ENCODE measurements at places on chromosomes 4 and X.

DNA sequence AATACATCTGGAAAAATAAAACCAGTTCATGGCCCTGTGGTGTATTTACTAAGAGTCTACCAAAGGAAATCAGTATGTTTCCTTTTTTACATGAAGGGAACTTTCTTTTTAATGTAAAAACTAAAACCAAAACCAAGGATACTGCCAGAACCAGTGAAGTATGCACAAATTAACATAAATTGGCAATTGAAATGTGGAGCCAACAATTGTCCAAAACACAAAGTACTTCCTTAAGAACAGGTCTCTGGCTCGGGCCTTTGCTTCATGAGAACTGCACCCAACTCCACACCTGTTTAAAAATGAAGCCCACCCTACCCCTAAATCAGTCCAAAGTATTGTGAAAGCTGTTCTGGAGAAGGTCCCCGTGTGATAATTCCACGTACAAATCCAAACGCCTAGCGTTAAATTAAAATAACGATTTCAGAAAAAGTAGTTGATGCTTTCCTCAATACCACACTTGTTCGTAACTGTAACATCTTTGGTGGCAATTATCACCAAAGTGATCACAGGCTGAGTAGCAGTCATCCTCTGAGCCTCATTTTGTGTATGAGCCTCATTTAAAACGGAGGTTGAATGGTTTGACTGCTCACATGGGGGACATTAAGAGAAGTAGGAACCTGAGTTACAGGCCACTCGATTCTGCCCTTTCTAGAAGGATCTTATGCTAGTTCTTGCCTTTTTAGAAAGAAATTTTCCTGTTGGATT is 93.0 kb downstream of the GEMIN8 start:
- DNase-seq = no peak

GRCh38 chrX:63755892-63756291 is 29.1 kb downstream of the ARHGEF9 start:
- no peak for DNase-seq

GRCh38 chrX:12234534-12235329 is 96.5 kb downstream of the FRMPD4 start:
- no peak for DNase-seq

DNA sequence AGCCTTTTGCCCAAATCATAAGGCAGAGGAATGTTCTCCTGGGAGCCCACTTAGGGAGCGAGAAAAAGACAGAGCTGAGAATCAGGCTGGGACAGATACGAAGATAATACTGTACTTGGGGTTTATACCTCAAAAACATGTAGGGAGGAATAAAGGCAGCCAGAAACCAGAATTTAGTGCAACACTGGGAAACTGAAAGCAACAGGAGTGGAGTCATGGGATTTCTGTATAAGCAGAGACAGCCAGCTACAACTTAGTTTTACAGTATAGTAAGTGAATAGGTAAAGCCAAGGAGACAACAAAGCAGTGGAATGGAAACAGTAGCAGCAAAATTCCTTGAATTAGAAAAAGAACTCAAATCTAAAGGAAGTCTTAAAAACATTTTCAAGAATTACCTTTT is 413.2 kb downstream of the FAT4 start:
- no peak for DNase-seq

DNA sequence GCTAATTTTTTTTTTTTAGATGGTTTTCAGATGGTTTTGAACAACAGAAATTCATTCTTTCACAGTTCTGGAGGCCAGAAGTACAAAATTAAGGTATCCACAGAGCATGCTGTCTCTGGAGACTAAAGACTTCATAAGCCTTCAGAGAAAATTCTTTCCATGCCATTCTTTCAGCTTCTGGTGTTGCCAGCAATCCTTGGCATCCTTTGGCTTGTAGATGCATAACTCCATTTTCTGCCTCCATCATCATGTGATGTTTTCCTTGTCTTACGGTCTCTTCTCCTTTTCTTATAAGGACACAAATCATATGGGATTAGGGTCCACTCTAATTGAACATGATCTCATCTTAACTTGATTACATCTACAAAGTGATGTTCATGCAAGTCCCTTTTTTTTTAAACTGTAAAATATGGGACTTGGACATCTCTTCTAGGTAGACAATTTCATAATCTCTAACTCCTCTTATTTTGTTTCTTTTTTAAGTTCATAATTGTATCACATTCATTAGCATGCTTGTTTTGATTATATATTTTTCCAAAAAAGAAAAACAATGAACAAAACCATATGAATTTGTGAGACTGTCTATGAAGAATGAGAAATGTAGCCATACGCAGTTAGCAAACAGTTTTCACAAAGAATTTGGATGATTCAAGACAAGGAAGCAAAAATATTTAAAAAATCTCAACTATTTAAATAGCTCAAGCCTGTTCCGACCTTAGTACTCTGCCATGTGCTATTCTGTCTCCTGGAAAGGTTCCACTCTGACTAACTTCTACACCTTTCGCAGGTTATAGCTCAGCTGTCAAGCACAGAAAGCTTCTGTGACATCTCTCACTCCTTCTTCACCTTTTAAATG is 53.1 kb upstream of the GIMD1 start:
- peak; percentile 36 for DNase-seq

- DNase-seq = no peak
Observed at GRCh38 chrX:63526863-63527262, 175.7 kb upstream of the SPIN4 start.

DNA sequence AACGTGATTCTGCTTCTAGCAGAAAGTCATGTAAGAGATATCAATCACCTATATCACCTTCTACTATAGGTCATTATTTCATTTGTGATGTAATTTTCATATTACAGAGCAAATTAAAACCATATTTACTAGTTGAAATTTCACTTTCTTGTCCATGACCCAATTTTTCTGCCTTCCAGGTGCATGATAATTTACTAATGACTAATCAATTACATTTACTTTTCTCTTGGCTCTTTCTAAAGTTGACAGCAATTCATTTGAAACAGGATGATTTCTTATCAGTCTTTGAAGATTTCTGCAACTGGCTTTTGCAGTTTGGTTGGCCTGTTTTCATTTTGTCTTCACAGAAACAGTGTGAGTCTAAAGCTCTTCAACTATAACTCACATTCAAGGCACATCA is 81.4 kb downstream of the ZAR1 start:
- no peak for DNase-seq

DNA sequence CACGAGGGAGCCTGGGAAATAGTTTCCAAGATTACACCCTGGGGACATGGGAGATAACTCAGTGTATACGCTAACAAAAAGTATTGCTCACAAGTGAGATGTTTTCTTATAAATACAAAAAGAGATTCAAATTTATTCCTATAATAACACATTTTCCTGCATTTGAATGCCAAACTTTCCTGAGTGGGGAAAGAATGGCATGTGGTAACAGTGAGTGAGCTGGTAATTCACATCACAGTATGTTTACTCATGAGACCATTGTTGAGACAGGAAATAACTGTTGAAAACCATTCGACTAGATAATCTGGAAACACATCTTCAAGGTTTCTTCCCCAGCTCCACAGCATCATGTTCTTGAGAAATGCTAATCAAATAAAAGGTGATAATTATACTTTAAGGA is 109.1 kb downstream of the TASL start:
- peak; percentile 13 for DNase-seq

- no peak for DNase-seq
Observed at GRCh38 chr4:3402491-3403347, 39.0 kb upstream of the HGFAC start.

GRCh38 chrX:69027181-69028005 is 137.9 kb downstream of the PJA1 start:
- peak; percentile 88 for DNase-seq

- DNase-seq = no peak
Observed at GRCh38 chrX:112839856-112840255, 775 bp downstream of the AMOT start.

- DNase-seq = no peak
Observed at GRCh38 chr4:73762409-73762808, 22.0 kb downstream of the CXCL8 start.

DNA sequence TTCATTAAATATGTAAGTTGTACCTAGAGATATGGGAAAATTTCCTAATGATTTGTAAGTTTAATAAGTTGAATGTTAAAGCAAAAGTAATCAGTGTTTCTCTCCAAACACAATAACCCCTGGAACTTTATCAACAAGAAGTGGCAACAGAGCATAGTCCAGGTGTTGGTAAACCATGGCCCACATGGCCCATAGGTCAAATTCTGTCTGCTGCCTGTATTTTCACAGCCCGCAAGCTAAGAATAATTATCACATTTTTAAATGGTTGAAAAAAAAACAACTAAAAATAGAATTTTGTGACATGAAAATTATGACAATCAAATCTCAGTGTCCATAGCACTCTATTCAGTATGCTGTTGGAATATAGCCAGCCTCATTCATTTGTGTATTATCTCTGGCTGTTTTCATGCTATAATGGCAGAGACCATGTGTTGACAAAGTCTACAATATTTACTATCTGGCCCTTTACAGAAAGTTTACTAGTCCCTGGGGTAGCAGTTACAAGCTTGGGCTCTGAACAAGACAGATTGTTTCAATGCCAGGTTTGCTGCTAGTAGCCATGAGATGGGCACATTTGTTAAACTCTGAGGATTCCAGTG is 395.8 kb downstream of the GASK1B start:
- no peak for DNase-seq

GRCh38 chrX:78517124-78517523 is 142.0 kb downstream of the RTL3 start:
- peak; percentile 30 for DNase-seq

DNA sequence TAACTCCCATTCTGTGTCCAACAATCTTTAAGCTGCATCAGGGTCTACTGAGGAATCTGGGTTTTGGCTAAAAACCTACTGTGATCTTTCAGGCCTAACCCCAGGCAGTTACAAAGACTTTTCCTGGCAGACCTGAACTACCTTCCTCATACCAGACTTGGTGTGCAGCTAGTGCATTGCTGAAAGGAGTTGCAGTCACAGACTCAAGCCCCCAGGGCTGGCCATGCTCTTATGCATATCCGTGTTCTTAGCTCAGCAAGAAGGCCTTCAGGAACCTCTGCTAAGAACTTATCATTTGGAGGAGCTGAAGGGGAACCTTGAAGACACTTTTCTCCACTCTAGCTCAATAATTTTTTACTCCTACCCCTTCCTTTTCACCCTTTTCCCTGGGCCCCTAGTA is 147.5 kb downstream of the INPP4B start:
- DNase-seq = no peak

- DNase-seq = no peak
Observed at GRCh38 chrX:154310616-154311536, 15.3 kb downstream of the TKTL1 start.

- no peak for DNase-seq
Observed at GRCh38 chr4:10134141-10134540, 17.5 kb upstream of the WDR1 start.

DNA sequence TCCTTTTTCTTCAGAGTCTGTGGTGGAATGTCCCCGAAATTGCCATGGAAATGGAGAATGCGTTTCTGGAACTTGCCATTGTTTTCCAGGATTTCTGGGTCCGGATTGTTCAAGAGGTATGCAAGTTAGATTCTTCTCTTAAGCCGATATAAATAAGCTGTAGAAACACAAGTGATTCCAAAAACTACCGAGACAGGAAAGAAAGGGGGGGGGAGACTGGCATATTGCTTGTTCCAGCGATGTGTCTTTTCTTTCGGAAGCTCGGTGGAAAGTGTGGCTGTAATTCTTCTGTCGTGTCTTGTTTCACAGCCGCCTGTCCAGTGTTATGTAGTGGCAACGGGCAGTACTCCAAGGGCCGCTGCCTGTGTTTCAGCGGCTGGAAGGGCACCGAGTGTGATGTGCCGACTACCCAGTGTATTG is 236.9 kb downstream of the DCTD start:
- no peak for DNase-seq

DNA sequence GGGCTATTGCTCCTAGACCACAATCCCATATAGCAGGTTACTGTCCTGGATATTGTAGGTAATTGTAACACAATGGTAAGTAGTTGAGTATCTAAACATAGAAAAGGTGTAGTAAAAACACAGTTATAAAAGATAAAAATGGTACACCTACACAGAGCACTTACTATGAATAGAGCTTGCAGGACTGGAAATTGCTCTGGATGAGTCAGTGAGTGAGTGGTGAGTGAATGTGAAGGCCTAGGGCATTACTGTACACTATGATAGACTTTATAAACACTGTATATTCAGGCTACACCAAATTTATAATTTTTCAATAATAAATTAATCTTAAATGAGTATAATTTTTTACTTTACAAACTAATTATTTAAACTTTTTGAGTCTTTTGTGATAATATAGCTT is 425.7 kb downstream of the PABPC4L start:
- peak; percentile 11 for DNase-seq

DNA sequence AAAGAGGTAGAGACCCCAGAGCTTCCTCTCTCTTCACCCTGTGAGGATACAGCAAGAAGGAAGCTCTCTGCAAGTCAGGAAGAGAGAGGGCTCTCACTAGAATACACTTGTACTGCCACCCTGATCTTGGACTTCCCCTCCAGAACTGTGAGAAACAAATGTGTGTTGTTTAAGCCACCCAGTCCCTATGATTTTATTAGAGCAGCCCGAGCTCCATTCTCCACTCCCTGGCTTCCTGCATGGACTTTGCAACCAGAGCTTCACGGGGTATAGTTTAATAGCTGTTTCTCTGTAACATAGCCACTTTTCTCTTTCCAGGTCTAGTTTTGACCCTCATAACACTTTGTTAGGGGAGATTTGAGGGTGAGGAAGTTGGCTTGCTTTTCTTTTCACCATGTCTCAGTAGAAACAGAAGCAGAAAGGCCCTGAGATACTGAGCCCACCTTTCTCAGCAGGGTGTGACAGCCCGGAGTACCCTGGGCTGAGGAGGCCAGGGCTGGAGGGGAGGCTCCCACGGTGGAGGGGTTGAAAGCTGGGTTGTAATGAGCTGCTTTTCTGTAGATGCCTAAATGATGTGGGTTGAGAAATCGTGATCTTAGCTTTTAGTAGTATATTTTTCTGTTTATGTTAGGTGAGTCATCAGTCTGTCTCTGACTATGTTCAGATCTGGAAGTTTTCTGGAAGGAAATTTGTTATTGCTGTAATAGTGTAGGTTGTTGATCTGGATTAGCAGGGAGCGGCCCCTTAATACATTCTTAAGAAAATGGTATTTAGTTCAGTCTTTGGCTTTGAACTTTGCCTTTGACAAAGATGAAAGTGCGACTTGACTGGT is 118.6 kb downstream of the PTTG2 start:
- DNase-seq = peak; percentile 89

DNA sequence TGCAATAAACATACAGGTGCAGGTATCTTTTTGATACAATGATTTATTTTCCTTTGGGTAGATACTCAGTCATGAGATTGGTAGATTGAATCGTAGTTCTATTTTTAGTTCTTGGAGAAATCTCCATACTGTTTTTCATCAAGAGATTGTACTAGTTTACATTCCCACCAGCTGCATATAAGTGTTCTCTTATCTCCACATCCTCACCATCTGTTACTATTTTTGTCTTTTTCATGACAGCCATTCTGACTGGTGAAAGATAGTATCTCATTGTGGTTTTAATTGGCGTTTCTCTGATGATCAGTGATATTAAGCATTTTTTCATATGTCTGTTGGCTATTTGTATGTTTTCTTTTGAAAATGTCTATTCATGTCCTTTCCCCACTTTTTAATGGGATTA is 202.2 kb downstream of the RAPGEF2 start:
- DNase-seq = no peak

- peak; percentile 91 for DNase-seq
Observed at GRCh38 chr4:69984030-69984443, 11.7 kb upstream of the STATH start.

Measured in fibroblast of pulmonary artery (primary cell).